Activated CD4-positive, alpha-beta T cell treated with anti-CD3 and anti-CD28 coated beads, Interleukin-10, Interleukin-2, amounts not matched to agents 100 ng/mL and 50 ng/mL, durations not matched to agents 16 hours and 8 hours (primary cell): ENCODE measurements at places on chromosomes 12 and 14.

DNA sequence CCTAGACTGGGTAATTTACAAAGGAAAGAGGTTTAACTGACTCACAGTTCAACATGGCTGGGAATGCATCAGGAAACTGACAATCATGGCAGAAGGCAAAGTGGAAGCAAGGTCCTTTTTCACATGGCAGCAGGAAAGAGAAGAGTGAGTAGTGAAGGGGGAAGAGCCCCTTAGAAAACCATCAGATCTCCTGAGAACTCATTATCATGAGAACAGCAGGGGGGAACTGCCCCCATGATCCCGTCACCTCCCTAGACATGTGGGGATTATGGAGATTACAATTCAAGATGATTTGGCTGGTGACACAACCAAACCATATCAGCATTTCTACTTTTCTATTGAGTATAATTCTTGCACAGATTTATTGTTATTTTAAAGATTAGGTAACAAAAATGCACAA is 822.1 kb upstream of the FLRT2 start:
- DNase-seq: no peak

- DNase-seq: no peak
Observed at GRCh38 chr14:92426237-92426636, 87.3 kb upstream of the RIN3 start.

DNA sequence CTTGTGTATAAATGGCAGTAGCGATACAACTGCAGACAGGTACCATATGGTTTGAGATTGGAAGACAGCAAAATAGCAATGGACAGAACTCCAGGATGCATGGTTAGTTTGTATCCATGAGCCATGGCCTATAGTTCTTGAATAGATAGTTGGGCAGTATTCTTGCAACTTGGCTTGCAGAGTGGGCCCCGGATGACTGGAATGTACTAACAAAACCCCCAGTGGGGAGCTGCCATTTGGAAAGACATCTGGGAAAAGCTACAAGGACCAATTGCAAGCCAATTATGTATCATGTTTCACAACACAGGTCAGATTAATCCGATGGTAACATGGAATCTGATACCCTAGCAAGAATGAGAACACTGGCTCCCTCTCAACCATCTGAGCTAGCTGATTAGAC is 279.6 kb downstream of the RERGL start:
- no peak for DNase-seq

GRCh38 chr14:104458845-104459244 is 120.7 kb upstream of the C14orf180 start:
- DNase-seq: no peak

GRCh38 chr14:99747167-99747566 is 46.0 kb upstream of the EML1 start:
- no peak for DNase-seq

DNA sequence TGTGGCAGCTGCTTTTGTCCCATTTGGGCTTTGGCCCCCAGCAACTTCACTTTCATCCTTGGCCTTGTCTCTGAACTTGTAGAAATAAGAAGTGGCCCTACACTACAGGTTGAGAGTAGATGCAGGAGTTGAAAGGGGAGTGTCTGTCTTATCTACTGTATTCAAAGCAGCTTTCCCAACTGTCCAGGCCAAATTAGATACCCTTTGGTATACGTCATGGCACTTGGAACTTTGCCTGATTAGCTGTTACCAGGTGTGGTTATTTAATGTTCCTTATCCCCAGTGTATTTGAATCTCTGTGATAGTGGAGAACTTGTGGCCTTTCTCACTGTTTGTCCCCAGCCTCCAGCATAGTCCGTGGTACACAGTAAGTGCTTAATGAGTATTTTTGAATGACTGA is 33.5 kb downstream of the SUDS3 start:
- DNase-seq: no peak

- DNase-seq: no peak
Observed at GRCh38 chr12:15721316-15722115, 67.7 kb downstream of the EPS8 start.
